SHP77 treated with DMSO at 0.1 percent for 48 hours (cell line): ENCODE measurements at places on chromosomes 5 and 9.

DNA sequence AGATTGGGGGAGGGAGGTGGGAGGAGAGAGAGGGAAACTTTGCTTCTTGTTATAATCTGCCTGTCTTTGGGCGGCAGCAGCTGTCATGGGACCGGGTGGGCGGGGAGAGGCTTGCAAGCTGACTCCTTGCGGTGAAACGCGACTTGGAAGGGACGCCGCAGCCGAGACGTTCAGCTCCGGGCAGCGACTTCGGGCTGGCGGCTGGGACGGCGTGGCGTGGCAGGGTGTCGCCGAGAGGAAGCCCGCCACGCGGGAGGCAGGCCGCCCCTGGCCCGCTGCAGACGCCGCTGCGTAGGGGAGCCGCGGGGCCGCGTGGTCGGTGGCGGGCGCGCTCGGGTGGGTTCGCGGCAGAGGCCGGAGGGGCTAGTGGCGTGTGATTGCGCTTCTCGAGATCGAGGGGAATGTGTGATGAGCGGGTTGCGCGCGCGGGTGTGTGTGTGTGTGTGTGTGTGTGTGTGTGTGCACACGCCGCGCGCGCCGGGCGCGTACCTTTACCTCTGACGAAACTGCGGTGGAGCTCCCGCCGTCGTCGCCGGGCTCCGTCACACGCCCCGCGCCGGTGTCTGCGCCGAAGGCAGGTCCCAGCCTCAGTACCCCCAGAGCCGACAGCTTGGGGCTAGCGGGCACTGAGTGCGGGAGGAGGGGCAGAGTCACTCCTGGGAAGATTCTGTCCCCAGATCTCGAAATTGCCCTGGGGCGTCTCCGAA lies 1.7 kb downstream of the PPARGC1B start:
- no peak for DNase-seq

DNA sequence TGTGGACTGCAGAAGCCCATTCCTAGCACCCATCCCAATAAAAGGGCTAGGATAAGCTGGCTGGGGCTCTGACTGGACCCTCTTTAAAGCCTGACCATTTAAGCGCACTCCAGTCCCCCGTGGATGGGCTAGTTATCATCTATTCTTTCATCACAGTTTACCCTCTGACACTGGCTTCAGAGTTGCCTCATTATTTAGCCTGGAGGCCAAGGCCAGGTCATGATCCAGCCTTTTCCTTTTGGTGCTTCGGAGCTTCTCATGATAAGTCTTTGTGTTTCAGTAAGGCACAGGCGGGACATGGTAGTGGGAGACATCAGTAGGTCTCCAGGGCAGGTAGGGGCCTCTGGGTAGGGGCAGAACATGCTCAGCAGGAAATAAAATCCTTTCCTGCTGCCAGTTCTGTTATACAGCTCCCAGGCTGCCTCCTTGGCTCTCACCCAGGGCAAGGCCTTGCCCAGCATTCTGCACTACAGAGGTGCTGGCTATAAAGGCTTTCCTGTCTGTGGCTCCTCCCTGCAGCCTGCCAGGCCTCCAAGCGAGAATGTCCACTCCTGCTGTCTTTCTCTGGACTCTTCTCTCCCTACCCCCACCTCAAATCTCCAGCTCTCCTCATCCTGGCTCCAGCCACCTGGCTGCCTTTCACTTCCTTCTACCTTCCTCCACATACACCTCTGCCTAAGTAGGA lies 128.8 kb downstream of the FSTL4 start:
- no peak for DNase-seq

- DNase-seq, result no peak
Observed at GRCh38 chr9:92680166-92681119, 10.5 kb upstream of the IPPK start.

- no peak for DNase-seq
Observed at GRCh38 chr5:20833081-20833627, 845.2 kb upstream of the CDH18 start.

- no peak for DNase-seq
Observed at GRCh38 chr5:75612226-75612569, 945 bp downstream of the ANKDD1B start.

- DNase-seq, result no peak
Observed at GRCh38 chr9:137218754-137219271, 3.2 kb downstream of the RNF208 start.

- DNase-seq, result no peak
Observed at GRCh38 chr5:4373051-4373820, 766.9 kb upstream of the ADAMTS16 start.

DNA sequence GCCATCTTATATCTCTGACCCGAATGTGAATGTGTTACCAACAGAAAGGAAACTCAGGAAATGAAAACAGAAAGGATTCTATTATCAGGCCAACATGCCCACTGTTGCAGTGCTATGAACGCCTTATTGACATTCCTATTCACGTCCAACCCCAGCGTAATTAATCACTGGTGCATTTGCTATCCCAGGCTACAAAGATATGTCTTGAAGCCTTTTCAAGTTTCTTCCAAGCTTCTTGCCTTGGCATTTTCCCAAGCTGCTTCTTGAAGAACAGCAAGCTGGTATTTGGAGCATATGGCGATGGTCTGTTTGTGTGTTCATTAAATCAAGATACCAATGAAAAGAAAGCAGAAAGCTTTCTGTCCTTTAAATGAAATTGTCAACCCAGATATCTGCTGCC lies 579.2 kb upstream of the ZNF462 start:
- DNase-seq, result no peak

- no peak for DNase-seq
Observed at GRCh38 chr5:129392681-129393080, 67.4 kb upstream of the ADAMTS19 start.

DNA sequence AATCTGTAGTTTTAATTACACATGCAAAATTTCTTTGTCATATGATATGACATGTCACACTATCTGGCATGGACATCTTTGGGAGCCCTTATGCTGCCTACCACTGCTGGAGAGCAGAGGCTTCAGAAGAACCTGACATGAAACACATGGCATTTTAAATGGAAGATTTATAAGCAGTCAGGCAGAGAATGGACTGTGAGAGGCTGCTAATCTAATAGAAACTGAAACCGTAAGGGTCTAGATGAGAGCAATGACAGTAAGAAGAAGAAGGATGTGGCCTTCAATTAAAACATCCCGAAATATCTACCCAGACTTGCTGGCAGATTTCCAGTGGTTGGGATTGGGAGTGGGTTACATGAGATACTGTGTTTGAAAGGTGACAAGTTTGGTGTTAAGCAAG lies 149.8 kb downstream of the MACIR start:
- no peak for DNase-seq
